ENCODE measurements at places on chromosomes 3 and 15. TPM values are rescaled to one million over a fixed set of nuclear protein-coding genes. Genes with fewer than 3 reads are reported as not detected.

GRCh38 chr3:186775999-186776398 is 7.4 kb upstream of the EIF4A2 start:
- no peaks in the 10 kb centered on the region for H3K36me3 ChIP-seq
- no peak for DNase-seq
- peaks cover 4% of the 10 kb centered on the region for H3K27me3 ChIP-seq
- H3K4me3 ChIP-seq: no peak overlapping the region

The GTF2E1 gene
- 31.1 TPM for total RNA-seq

The TMEM202 gene
- not detected for total RNA-seq

The ZCWPW2 gene
- total RNA-seq: 0.94 TPM

DNA sequence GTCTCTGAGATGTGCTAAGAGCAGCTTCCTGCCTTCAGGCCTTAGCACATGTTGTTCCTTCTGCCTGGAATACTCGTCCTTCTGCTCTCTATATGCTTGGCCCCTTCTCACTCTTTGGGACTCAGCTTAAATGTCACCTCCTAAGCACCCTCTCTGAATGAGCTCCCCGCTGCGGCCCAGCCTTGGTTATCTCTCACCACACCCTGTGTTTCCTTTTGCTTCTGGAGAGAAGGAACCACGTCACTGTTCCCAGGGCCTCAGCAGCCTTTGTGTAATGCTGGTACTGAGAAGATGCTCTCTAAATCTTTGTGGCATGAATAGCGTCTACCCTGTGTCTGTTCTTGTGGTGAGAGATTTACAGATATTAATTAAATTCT is 2.2 kb downstream of the FAH start:
- peaks cover 24% of the 10 kb centered on the region for H3K36me3 ChIP-seq
- H3K4me3 ChIP-seq: peak overlapping the region; percentile 94
- H3K4me1 ChIP-seq: peaks cover 46% of the 10 kb centered on the region
- DNase-seq: no peak

GRCh38 chr15:67096546-67097294 is 31.3 kb downstream of the SMAD3 start:
- H3K27ac ChIP-seq: peak overlapping the region; percentile 95
- H3K36me3 ChIP-seq: peaks cover 66% of the 10 kb centered on the region
- peaks cover 63% of the 10 kb centered on the region for H3K4me1 ChIP-seq

DNA sequence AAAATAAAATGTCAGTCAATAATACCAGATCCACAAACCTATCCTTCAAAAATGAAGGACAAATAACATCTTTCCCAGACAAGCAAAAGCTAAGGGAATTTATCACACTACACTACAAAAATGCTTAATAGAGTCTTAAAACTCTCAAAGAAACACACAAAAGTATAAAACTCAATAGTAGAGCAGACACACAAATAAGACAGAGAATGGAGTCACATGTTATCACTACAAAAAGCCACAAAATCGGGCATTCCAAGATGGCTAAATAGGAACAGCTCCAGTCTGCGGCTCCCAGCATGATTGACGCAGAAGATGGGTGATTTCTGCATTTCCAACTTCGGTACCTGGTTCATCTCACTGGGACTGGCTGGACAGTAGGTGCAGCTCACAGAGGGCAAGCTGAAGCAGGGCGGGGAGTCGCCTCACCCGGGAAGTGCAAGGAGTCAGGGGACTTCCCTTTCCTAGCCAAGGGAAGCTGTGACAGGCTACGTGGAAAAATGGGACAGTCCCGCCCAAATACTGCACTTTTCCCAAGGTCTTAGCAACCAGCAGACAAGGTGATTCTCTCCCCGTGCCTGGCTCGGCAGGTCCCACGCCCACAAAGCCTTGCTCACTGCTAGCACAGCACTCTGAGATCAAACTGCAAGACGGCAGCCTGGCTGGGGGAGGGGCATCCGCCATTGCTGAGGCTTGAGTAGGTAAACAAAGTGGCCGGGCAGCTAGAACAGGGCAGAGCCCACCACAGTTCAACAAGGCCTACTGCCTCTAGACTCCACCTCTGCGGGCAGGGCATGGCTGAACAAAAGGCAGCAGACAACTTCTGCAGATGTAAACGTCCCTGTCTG is 46.3 kb downstream of the SENP7 start:
- H3K4me3 ChIP-seq: no peak overlapping the region
- no peaks in the 10 kb centered on the region for H3K27me3 ChIP-seq
- H3K4me1 ChIP-seq: no peaks in the 10 kb centered on the region
- H3K36me3 ChIP-seq: peaks cover 18% of the 10 kb centered on the region
- no peak overlapping the region for H3K27ac ChIP-seq

DNA sequence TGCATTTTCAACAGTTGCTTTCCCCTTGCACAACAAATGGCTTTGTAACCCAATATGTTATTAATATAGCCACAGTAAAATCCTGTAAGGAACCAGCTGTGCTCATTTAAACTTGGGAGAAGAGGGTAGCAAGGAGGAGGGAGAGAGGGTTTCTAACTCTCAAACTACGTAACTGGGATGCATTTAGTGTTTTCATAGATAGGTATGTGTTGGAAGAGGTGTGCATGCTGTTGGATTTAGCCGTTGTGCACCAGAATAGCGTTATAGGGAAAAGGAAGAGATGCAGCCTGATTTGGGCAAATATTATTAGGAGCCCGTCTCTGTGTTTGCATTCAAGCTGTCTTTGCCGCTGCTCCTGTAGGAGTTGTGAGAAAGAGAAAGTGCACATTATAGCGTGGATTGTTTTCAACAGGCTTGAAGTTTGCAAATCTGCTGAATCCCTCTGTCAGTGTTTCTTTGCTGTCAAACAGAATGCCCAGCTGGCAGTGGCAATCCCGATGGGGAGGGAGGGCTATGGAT is 39.4 kb downstream of the ARPP21 start:
- no peak overlapping the region for H3K27ac ChIP-seq
- no peaks in the 10 kb centered on the region for H3K27me3 ChIP-seq
- no peaks in the 10 kb centered on the region for H3K36me3 ChIP-seq
- no peak overlapping the region for H3K4me3 ChIP-seq

DNA sequence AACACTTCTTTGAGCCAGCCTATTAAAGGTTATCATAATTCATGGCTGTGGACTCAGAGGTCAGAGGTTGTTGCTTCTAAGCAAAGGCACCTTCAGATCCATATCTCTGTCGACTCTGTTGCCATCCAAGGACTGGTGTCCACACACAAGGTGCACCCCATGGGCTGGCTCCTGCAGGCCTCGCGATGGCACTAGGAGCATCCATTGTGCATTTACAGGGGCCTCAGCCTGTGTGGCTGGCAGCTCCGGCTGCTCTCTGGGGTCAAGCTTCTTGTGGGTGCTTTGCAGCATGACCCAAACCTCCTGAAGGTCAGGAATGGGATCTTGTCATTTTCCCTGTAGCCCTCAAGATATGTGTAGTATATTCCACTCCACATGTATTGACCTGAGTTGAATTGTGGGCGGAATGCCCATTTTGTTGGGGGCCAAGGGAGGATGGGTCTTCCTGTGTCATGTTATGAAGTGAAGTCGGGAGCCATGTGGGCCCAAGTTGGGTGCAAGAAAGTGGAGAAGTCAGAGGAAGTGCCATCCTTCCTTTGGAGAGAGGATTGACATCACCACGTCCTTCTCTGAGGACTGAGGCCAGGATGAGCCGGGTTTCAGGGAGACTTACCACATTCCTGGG is 43.9 kb downstream of the CHDH start:
- H3K27me3 ChIP-seq: peaks cover 3% of the 10 kb centered on the region
- DNase-seq: no peak
- no peaks in the 10 kb centered on the region for H3K36me3 ChIP-seq
- H3K27ac ChIP-seq: no peak overlapping the region
